Body of pancreas (tissue), 4 donors: ENCODE measurements at places on chromosomes 12 and 14.

DNA sequence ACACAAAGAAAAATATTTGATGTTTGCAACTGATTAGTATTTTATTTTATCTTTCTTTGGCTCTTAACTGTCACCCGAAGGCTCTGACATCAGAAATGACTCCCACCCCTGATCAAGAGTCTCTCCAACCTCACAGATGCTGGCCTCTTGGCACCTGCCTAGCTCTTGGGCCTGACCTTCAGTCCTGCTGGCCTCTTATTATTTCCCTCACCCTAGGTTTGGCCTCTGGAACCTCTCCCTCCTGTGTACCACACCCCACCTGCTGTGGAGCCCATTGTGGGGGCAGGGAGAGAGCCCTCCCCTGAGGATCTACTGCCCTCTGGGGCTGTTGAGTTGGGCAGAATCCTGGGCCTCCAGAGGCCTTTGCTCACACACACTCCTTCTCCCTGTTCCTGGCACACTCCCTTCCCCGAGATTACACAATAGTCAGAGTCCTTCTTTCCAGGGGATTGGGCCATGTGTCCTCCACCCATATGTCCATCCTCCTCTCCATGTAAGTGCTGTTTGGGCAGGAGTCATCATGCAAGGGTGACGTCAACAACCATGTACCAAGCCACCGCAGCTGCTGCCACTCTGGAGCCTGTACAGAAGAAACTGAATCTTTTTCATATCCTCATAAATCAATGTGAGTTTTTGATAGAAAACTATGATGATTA is 124.3 kb downstream of the RASSF9 start:
- no peaks in the 10 kb centered on the region for H3K36me3 ChIP-seq
- no peak overlapping the region for H3K27ac ChIP-seq
- DNase-seq = no peak
- no peak overlapping the region for H3K4me3 ChIP-seq

- H3K4me1 ChIP-seq = peaks cover 15% of the 10 kb centered on the region
- H3K27me3 ChIP-seq = no peaks in the 10 kb centered on the region
- no peak overlapping the region for H3K4me3 ChIP-seq
Measured at GRCh38 chr12:2689393-2689792, 105.4 kb upstream of the FKBP4 start.

- no peaks in the 10 kb centered on the region for H3K36me3 ChIP-seq
- H3K27me3 ChIP-seq = no peaks in the 10 kb centered on the region
- H3K4me3 ChIP-seq = no peak overlapping the region
- no peak for DNase-seq
Measured at GRCh38 chr12:130074661-130075406, 87.4 kb upstream of the FZD10 start.

DNA sequence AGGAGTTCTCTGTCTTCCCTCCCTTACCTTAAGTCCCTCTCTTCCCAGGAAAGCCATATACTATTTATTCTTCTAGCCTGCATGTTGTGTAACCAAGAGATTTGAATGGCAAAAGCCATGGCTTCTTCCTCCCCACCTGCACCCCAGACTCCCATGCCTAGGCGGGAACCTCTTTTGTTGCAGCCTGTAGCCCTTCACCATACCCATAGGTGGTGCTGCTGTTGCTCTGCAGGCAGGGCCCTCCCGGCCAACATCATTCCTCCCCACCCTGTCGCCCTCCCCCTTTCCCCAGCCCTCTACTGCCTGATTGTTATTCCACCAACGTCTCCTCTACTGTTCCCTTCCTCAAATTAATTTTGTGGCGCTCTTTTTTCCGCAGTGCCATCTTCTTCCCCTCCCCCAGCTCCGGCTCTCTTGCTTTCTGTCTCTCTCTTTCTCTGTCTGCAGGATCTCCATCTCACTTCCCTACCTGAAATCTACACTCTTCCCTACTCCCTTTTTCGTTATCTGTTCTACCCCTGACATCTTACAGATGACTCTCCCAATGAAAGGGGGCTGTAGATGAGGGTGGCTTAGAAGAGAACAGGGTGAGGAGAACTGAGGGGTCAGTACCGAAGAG is 13.8 kb downstream of the NGDN start:
- no peaks in the 10 kb centered on the region for H3K27me3 ChIP-seq
- H3K4me1 ChIP-seq = no peaks in the 10 kb centered on the region
- DNase-seq = no peak
- H3K27ac ChIP-seq = no peak overlapping the region
- no peak overlapping the region for H3K4me3 ChIP-seq

DNA sequence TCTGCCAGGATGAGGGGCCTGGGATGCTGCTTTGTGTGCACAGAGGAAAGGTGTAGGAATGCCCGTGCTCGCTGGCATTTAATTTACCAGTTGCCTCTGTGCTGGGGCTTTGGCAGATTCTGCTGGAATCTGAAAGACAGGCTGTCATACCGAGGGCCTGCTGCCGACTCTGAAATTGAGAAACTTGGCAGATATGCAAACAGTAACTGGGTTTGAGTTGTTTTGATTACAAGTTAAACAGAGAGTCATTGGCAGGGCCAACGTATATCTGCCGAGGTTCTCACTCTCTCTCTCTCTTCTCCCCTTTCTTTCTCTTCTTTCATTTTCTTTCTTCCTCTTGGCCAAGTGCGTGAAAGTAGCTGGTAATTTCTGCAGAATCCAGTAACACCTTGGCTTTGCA is 618.7 kb downstream of the VRK1 start:
- no peaks in the 10 kb centered on the region for H3K4me1 ChIP-seq
- H3K27me3 ChIP-seq = no peaks in the 10 kb centered on the region
- no peaks in the 10 kb centered on the region for H3K36me3 ChIP-seq
- H3K27ac ChIP-seq = no peak overlapping the region
- H3K4me3 ChIP-seq = no peak overlapping the region

- no peaks in the 10 kb centered on the region for H3K36me3 ChIP-seq
- DNase-seq = no peak
- H3K4me3 ChIP-seq = no peak overlapping the region
- no peak overlapping the region for H3K27ac ChIP-seq
- H3K4me1 ChIP-seq = peaks cover 19% of the 10 kb centered on the region
- no peaks in the 10 kb centered on the region for H3K27me3 ChIP-seq
Measured at GRCh38 chr14:77763316-77763715, 2.4 kb upstream of the SNW1 start.

- H3K27ac ChIP-seq = peak within 1 kb of the TSS; percentile 99
- H3K36me3 ChIP-seq = no peaks in the 10 kb centered on the region
- H3K4me1 ChIP-seq = peaks cover 54% of the 10 kb centered on the region
- no peaks in the 10 kb centered on the region for H3K27me3 ChIP-seq
Measured at GRCh38 chr12:124914392-124915238, at the start of gene UBC. UBC (minus strand) TSS chr12:124914650; CDS start chr12:124913771, 879 bp downstream.

- no peaks in the 10 kb centered on the region for H3K36me3 ChIP-seq
- H3K27ac ChIP-seq = no peak overlapping the region
- no peaks in the 10 kb centered on the region for H3K4me1 ChIP-seq
- no peaks in the 10 kb centered on the region for H3K27me3 ChIP-seq
Measured at GRCh38 chr12:7705846-7706245, 5.4 kb upstream of the DPPA3 start.

- DNase-seq = peak; percentile 8
- no peak overlapping the region for H3K27ac ChIP-seq
- no peaks in the 10 kb centered on the region for H3K36me3 ChIP-seq
Measured at GRCh38 chr12:132275110-132275531, 54.3 kb downstream of the GALNT9 start.

DNA sequence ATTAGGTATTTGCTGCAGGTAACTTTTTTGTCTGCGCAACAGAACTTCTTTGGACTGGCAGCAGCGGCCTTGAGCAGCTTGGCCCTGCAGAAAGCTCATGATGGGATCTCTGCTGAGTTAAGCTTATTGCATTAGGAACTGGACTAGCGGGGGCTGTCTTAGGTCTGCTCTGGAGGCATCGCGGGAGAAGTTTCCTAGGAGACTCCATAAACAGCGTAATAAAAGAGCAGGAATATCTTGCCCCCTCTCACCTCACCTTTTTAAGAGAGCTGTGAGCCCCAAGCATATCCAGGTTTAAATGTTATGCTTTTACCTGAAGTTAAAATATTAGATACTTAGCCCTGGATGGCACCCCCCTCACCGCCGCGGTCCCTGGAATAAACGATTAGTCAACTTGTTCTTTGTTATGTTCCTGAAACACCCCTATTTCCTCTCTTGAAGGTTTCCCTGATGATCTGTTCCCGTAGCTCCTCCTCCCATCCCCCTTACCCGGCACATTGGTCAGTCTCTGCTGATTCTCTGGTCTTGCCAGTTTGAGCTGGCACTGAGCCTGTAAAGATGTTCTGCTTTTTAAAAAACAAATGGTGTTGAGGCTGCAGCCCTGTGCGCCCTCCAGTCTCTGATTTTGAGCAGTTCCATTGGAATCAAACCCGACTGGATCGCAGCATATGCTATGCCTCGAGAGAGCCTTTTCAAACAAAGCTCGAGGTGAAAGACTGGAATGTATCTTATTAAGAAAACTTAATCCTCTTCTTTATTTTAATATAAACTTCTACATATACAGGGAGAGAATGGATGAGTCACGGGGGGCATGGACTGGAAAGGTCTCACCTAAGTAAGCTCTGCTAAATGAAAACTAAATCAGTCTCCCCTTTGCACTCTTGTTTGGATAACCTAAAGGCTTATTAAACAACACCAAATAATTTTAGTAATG is 1.9 kb downstream of the MLXIP start:
- H3K4me3 ChIP-seq = peak overlapping the region; percentile 42
- H3K4me1 ChIP-seq = peaks cover 44% of the 10 kb centered on the region
- peaks cover under 1% of the 10 kb centered on the region for H3K36me3 ChIP-seq

GRCh38 chr12:26648066-26648465 is 184.9 kb downstream of the ITPR2 start:
- no peaks in the 10 kb centered on the region for H3K36me3 ChIP-seq
- no peak for DNase-seq
- no peaks in the 10 kb centered on the region for H3K4me1 ChIP-seq
- no peak overlapping the region for H3K4me3 ChIP-seq
- H3K27me3 ChIP-seq = no peaks in the 10 kb centered on the region

DNA sequence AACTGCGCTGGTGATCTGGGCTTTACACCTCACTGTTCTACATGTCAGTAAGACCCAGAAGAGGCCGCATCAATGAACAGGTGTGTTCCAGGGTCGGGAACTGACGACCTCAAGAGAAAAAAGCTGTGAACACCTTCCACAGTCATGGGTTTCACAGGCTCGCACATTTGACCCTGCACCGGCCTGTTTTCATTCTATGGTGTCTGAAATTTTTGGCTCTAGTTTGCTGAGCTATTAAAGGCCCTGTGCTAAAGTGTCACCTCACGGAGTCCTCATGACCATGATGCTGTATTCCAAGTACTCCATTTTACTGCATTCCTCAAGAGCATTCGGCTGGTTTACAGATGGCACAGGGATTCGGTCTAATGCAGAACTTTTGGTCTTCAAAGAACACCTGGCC is 78.9 kb downstream of the KDM2B start:
- H3K27me3 ChIP-seq = no peaks in the 10 kb centered on the region
- H3K36me3 ChIP-seq = no peaks in the 10 kb centered on the region
- DNase-seq = no peak
- H3K4me1 ChIP-seq = peaks cover 5% of the 10 kb centered on the region
- H3K4me3 ChIP-seq = no peak overlapping the region

DNA sequence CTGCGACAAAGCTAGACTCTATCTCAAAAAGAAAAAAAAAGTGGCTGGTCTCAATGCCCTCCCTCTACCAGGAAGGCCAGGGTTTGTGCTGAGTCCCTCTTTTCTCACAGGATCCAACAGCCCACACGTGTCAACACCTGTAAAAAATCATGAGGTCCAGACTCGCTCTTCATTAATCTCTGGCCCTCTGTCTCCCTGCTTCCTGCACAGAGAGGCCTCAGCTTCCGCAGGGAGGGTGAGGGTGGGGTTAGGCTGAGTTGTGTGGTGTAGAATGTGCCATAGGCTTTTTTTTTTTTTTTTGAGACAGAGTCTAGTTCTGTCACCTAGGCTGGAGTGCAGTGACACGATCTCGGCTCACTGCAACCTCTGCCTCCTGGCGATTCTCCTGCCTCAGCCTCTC is 6.1 kb downstream of the CFAP73 start:
- no peak for DNase-seq
- H3K27me3 ChIP-seq = peaks cover 3% of the 10 kb centered on the region
- peaks cover 23% of the 10 kb centered on the region for H3K4me1 ChIP-seq
- peaks cover 14% of the 10 kb centered on the region for H3K36me3 ChIP-seq
- no peak overlapping the region for H3K4me3 ChIP-seq
- H3K27ac ChIP-seq = no peak overlapping the region

DNA sequence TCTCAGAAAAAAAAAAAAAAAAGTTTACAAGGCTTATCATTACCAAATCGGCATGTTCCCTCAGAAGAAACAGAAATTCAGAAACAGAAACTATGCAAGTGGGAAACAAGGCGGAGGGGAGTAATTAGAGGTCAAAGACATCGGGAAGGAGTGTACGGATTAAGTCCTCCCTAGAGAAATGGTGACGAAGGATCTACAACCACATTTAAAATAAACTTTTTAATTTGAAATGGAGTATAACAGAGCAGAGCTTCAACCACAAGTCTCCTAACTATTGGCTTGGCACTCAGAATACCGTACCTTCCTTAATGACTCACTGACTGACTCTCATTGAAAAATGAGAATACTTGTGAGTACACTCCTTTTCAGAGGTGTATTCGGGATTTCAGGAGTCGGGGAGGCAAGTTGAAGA is 908 bp downstream of the ENTPD5 start:
- H3K4me3 ChIP-seq = peak overlapping the region; percentile 72
- peak overlapping the region; percentile 95 for H3K27ac ChIP-seq
- H3K36me3 ChIP-seq = no peaks in the 10 kb centered on the region
- DNase-seq = no peak

DNA sequence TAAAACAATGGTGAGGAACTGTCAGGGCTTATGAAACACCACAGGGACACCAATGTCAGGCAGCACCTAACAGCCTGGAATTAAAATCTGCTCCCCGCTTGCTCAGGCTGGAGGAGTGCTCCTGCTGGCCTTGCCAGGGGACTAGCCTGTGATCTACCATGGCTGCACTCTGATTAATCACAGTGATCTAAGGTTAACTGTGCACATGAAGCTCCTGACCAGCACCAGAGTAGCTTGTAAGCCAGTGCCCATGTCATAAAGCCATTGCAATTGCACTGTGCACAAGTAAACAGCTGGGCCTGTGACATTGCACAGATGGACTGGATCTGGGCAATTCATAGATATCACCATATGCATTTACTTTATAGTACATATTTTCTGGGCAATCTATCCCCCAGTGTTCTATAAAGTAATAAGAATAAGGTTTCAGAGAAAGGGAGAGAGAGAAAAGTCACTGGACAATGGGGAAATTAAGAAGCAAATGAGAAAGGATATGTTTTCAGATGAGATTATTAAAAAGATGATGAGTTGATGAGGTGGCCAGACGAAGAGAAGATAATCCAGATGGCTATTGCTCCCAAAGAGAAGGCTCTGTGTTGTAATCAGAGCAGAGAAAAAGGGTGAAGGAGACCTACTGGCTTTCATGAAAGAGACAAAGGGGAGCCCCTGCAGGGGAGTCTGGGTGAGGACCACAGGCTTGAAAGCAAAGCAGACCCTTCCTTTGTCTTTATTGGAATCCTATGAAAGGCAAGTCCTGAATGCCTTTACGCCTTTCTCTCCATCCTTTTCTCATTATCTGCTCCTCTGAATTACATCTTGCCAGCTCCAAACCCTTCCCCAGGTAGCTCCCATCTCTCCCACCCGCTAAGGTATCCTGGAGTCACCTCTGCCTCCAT is 145.8 kb downstream of the SLC38A6 start:
- no peaks in the 10 kb centered on the region for H3K36me3 ChIP-seq
- no peaks in the 10 kb centered on the region for H3K27me3 ChIP-seq
- no peaks in the 10 kb centered on the region for H3K4me1 ChIP-seq
- H3K27ac ChIP-seq = no peak overlapping the region
- no peak overlapping the region for H3K4me3 ChIP-seq

- no peaks in the 10 kb centered on the region for H3K36me3 ChIP-seq
- H3K27ac ChIP-seq = no peak overlapping the region
- no peaks in the 10 kb centered on the region for H3K27me3 ChIP-seq
- no peak for DNase-seq
- H3K4me1 ChIP-seq = no peaks in the 10 kb centered on the region
Measured at GRCh38 chr12:19299765-19300164, 139.5 kb upstream of the AEBP2 start.
